ENCODE measurements at places on chromosomes 13 and 19.
A peak's percentile ranks its signal among the peaks of the same experiment; 100 is the strongest.

DNA sequence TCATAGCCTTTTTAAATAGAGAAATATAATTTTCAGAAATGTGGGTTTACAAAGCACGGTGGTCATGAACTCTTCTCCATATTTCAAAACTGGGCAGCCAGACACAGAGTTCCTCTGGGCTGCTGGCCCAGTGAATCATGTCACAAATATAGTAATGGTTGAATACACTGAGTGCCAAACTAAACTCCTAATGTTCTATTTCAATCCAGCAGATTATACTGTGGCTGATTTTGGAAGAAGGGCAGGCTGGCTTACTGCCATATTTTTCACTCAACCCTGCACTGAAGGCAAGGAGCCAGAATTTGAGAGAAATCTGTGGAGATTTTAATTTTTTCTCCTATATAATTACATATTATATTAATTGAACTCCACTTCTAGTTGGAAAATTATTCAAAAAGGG lies 17.0 kb upstream of the PRR20A start:
- DNase-seq, result no peak

DNA sequence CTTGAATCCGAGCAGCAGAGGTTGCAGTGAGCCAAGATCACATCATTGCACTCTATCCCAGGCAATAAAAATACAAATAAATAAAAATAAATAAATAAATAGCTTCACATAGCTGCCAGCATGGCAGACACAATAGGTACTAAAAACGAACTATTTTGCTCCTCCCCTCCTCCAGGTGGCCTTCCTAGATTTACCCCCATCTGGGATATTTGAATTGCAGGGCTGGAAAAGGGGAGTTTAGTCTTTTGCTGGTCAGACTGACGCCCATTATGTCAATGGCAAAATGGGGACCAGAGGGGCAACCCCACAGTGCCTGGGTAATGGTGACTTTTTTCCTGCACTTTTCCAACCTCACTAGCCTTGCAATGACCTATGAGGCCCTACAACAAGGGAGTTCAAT lies 640 bp upstream of the GMFG start:
- DNase-seq, result no peak

GRCh38 chr13:33678906-33679657 lies 138.9 kb upstream of the RFC3 start:
- DNase-seq, result peak; percentile 71

DNA sequence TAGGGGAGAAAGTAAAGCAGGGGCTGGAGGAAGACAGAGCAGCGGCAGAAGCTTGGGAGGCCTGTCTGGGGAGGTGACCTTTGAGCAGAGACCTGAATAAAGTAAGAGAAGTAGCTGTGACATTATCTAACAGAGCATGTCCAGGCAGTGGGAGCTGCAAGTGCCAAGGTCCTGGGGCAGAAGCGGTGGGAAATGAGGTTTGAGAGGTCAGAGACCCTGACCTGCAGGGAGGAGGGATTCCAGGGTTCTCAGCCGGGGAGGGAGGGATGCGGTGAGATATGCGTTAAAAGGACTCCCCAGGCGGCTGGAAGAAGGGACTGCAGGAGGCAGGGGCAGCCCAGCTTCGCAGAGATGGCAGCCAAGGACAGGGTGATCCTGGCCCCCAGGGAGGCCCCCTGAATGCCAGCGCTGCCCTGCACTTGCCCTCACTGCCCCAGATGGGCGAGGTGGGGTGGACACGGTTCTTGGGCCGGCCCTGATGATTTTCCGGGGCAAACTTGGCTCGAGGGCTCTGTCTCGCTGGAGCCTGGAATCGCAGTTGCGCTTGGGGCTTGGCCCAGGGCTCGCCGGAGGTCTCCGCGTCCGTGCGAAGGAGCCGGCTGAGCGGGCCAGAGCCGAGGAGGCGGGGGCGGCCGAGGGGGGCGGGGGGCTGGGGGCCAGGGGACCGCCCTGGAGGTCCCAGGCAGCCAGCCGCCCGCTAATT lies 3.2 kb downstream of the CRLF1 start:
- no peak for DNase-seq

DNA sequence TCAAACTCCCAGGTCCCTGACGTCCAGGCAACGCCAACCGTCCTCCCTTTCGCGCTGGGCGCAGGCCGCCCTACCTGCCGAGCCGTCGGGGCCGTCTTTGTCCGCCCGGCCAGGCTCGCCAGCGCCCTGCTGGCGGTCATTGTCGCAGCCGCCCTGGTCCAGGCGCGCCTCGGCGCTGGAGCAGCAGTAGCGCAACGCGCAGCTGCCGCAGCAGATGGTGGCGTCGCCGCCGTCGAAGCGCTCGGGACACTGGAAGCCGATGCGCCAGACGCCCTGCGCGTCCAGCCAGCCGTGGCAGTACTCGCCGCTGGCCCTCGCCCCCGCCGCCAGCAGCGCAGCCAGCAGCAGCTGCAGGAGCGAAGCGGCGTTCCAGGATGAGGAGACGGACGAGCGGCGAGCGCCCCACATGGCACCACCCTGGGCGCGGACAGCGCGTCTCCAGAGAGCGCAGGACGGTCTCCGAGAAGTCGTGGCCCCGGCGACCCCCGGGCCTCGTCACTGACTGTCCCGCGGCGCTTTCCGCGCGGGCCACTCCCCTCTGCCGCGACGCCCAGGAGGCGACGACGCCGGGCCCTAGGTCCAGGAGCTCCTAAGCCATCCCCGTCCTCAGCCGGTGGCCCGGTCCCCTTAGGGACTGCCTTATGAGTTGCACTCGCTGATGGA lies 1.1 kb downstream of the SHISA2 start:
- DNase-seq, result no peak

GRCh38 chr19:29381353-29382203 lies 144.2 kb upstream of the VSTM2B start:
- DNase-seq, result no peak

DNA sequence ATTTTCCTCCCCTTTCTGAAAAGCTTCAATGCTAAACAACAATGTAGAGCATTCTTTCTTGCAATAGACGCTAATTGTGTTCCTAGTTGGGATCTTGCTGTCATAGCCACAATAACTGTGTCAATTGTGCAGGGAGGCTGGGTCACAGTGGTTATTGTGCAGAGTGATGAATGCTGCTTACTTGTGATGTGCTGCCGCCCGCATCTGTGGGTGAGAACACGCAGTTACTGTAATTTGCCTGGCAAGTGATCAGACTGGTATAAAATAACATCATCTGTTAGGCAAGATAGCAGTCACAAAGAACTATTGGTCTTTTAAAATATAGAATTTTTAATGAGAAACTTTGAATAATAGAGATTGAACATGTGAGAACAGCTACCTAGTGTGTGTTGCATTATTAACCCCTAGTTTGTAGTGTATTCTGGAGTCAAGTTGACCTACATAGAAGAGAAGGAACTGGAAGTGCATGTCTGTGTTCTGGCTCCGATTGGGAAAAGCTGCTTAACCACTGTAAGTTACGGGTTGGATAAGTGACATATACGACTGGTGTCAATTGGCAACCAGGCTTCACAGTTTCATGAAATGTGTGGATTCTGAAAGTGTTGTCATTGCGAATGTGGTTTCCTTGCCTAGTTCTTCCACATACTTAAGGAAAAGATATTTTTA lies 43.6 kb downstream of the SLAIN1 start:
- DNase-seq, result no peak

DNA sequence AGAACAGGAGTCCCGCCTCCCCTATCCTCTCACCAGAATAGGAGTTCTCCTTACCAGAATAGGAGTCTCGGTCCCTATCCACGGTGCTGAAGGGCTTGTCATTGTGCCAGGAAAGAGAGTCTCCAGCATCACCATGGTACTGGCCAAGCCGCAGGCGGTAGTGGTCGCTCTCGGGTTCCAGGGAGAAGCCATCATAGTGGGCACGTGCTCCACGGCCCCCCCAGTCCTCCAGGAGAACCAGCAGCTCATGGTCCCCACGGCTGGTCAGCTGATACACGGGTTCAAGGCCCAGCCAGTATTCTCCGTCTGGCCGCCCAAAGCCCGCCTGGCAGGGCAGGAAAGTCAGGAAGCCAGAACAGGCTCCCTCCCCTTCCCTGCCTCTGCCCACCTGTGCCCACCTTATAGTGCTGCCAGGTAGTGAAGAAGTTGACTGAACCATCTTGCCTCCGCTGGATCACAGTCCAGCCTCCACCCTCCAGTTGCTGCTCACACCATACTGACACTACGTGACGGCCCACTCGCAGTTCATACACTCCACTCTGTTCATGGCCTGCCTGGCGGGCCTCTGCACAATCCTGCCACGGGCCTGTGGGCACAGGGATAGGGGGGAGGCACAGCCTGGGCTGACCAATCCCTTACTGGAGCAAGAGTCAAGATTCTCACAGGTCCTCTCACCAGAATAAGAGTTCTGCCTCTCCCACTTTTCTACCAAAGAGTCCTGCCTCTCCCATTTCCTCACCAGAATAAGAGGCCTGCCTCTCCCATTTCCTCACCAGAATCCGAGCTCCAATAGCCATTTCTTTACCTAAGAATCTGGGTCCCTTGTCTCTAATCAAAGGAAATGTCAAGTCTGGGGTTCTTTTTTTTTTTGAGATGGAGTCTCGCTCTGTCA lies 7.4 kb downstream of the SHFL start:
- DNase-seq, result peak; percentile 24

DNA sequence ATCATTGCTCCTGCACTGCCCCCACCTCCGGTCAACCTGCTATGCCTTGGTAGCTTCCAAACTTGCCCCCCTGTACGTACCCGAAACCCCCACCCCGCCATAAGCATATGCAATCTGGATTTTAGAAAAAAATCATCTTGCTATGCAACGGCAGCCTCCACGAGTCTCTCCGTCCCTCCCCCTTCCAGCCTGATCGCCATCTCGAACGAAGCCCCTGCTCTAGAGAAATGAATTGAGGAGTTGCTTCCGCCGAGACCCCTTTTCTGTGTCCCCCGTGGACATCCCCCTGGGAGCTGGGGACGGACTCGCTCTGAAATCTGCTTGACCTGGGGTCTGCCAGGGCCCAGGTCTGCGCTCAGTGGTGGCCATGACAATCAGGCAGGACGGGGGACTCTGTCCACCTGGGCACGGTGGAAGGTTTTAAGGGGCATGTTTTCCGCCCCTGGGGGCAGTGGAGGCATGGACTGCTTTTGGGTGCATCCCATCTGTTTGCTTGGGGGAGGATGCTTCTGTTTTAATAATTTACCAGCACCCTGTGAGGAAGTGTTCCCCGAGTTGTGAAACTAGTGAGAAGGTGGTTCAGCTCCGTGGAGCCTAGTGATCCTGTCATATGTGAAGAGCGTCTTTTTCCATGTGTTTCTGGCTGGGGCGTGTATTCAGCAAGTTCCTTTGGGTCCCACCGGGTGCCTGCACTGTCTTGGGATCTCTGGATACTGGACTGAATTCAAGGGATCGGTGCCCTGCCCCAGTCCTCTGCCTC lies 1.0 kb downstream of the KDM4B start:
- peak; percentile 36 for DNase-seq

DNA sequence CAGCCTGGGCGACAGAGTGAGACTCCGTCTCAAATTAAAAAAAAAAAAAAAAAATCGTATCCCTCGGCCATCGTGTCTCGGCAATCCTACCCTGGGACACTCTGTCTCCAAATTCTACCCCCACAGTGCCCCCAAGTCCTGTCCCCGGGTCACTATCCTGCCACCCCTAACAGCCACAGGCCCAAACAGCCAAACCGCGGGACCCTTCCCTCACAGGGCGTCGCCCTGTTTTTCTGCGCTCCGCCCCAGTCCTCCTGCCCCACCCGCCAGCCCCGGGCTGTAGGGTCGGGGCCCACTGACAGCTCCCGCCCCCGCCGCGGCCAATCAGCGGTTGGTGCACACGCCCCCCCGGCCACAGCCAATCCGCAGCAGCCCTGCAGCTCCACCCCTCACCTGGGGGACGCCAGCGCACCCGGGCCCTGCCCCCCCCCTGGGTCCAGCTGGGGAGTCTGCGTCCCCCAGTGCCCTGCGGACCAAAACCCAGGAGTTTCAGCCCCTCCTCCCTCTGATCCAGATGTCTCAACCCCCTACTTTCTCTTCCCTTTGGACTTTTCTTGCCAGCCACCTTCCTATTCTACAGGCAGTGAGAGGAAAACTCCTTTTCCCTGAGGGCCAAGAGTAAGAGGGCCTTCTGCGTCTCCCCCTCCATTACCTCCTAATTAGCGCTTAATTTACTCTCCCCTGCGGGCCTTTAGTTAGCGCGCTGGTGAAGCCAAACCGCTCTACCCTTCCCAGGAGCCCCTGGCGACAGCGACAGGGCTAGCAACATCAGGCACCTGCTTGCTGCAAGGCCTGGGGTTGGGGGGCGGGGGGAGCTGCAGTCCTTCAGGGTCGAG lies 1.5 kb upstream of the BCAT2 start:
- DNase-seq, result peak; percentile 59

- DNase-seq, result no peak
Observed at GRCh38 chr13:63167699-63168337, 1752.2 kb upstream of the PCDH20 start.

GRCh38 chr19:38931521-38931793 lies 713 bp downstream of the MRPS12 start:
- DNase-seq, result no peak

GRCh38 chr13:105906746-105907145 lies 628.7 kb downstream of the EFNB2 start:
- no peak for DNase-seq

GRCh38 chr13:56563663-56564062 lies 577.1 kb upstream of the PRR20A start:
- no peak for DNase-seq

DNA sequence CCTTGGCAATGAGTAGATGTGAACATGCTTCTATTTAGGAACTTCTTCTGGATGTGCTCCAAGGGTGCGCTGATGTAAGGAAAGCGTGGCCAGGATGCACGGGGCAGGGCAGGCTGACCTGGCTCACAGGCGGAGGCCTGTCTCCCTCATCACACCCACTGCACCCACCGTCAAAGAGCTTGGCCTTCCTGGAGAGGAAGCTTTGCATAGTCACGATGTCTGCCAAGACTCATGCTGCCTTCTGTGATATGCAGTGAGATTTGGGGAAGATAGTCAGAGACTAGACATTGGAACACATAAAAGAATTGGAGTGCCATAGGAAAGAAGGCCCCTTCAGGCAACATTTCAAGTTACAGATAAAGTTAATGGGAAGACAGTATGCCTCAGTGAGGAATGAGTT lies 82.0 kb downstream of the MYO16 start:
- no peak for DNase-seq

DNA sequence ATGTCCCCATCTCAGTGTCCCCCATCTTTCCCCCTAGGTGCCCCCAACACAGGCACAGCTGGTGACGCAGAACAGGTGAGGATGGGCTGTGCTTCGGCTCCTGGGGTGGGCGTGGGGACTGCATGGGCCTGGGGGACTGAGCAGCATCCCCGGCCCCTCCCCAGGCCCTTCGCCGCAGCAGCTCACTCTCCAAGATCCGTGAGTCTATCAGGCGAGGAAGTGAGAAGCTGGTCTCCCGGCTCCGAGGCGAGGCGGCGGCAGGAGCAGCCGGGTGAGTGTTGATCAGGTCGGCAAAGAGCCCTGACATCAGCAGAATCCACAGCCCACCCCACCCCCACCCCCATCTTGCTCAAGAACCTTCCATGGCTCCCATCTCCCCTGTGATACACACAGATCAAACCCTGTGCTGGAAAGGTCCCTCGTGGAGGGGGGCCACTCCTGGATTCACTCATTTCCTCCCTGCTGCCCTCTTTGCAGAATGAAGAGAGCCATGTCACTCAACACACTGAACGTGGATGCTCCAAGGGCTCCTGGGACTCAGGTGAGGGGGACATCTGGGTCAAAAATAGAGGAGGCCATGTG lies 10.0 kb downstream of the KLC3 start:
- DNase-seq, result no peak
